ENCODE measurements at places on chromosomes 4 and X. TPM values are rescaled to one million over a fixed set of nuclear protein-coding genes. Genes with fewer than 3 reads are reported as not detected.

Gene TMEM128
- 17.5 TPM for total RNA-seq

Gene DUX4
- total RNA-seq: not detected

Gene GAB1
- 15.1 TPM for total RNA-seq

Gene USP11
- total RNA-seq: 54.1 TPM
